ENCODE measurements at places on chromosomes 13 and 19.
A peak's percentile ranks its signal among the peaks of the same experiment; 100 is the strongest.

GRCh38 chr19:10899151-10899653 lies 27.8 kb downstream of the CARM1 start:
- no peak for DNase-seq

- DNase-seq: no peak
Observed at GRCh38 chr13:106471957-106472543, 63.4 kb downstream of the EFNB2 start.

DNA sequence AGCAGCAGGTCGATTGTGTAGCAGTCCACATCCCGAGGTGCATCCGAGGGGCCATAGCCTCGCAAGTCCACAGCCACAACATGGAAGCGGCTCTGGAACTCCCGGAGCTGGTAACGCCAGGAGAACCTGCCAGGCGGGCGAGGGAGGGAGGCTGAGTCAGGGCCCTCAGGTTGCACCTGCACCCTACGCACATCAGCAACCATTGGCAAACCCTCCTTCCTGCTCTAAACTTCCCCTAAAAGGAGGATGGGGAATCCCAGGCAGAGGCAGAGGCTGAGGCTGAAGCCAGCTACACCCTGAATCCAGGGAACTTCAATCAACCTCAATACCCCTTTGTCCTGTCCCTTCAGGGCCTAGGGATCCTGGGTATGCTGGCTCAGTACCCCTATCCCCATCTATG lies 977 bp downstream of the EPHX3 start:
- no peak for DNase-seq

DNA sequence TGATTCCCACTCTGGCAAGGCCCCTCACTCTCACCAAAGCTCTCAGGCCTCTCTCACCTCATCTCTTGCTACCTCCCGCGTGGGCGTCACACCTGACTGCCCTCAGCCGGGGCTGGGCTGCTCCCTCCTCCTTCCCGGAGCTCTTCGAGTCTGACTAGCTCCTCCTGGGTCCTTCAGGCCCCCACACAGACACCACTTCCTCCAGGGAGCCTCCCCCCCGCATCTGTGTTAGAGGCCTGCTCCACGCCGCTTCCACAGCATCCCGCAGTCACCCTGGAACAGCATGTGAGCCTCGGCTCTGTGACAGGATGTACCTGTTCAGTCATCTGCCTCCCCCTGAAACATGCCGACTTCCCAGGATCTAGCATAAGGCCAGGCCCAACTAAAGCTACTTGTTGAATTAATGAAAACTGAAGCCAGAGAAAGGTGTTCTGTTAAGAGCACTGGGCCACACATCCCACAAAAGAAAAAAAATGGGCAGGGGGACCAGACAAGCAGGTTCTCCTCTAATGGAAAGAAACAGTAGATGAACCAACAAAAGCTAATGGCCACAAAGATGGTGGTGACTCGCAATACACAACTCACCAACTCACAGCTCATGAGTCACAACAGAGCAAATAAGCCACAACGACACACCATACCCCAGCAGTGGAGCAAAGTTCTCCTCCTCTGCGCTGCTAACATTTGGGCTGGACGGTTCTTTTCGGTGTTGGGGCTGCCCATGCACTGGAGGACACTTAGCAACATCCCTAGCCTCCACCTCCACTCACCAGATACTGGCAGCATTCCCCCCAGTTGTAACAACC lies 3.0 kb downstream of the PPP6R1 start:
- DNase-seq: peak; percentile 33

DNA sequence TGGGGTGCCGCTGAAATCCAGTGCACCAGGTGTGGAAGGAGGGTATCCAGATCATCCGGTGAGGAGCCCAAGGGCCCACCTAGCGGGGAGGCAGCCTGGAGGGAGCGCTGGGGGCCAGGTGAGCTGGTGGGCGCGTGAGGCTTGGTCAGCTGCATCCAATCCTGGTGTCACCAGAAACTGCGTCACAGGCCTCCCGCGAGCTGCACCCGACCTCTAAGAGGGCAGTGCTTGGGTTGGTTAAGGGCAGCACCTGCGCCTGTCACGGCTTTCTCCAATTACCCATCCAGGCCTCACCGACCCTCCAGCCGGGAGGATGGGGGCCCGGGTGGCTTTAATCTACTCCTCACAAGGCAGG lies 284 bp downstream of the RNF17 start:
- no peak for DNase-seq

DNA sequence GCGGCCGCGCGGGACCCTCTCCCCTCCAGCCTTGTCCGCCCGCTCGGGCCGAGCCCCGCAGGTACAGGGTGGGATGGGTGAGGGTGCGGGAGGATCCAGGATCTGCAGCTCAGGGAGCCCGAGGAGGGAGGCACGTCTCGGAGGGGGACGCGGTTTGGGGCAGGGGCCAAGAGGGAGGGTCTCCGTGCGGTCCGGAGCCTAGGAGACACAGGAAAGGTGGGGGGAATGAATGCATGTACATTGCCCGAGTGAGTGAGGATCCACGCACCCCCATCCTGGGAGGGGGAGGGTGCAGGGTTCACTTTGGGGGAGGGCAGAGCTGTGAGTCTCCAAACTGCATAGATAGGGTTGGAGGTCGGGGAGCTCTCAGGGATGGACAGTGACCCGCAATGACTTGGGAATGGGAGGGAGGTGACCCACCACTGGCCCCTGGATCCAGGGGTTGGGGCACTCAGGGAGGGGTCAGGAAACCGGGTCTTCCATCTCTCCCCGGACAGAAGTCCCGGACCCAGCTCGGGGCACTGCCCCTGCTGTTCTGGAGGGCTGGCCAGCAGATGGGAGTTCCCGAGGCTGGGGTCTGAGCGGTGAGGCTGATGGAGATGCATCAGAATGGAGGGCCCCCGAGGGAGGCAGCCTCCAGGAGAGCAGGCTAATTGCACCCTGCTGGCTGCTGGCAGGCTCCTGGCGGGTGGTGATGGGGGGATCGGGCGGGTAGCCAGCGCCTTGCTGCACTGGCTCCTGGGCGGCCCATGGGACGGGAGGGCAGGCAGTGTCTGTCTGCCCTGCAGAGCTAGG lies 547 bp downstream of the KCNN1 start:
- no peak for DNase-seq

DNA sequence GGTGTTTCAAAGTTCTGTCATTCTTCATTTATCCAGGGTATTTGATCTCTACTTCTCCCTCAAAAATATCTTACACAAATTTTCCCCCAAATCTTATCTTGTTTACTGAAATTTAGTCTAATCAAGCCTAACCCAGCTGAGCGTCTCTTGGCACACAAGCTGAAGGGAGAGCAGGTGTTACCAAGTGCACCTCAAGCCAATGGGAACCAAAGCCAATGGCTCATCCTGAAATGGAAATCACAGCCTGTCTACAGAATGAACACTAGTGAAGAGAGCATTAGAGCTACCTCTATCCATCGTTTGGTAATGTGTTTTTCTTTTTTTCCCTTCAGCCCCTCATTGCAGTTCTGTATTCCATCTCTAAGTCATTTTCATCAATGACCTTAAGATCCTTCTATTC lies 1350.8 kb downstream of the OLFM4 start:
- DNase-seq: no peak

DNA sequence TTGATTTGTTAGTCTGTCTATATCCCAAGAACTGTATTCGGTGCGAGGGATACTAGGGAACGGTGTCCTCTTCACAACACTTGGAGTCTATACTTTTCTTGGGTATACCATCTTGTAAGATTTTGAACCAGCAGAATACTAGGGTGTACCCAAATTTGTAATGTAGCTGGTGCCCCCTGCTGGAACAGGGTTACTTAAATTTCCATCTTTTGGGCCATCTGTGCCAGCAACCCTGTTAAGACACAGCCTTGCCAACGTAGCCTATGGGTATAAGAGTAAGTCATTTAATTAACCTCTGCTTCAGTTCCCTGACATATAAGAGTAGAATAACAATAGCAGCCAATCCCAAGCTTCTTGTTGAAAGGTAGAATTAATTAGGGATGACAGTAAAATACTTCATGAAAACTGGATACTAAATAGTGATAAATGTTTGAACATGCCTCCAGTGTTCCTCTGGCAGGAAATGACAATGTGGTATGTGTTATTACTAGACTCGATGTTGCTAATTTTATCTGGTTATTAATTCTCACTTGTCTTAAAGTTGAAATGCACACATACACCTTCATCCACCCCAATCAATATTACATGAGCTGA lies 607.6 kb downstream of the FGF9 start:
- DNase-seq: peak; percentile 41

- DNase-seq: no peak
Observed at GRCh38 chr19:7063764-7064418, 5.4 kb upstream of the MBD3L3 start.

GRCh38 chr13:51347099-51347498 lies 7.6 kb downstream of the SERPINE3 start:
- DNase-seq: no peak

GRCh38 chr19:5106971-5107370 lies 138.1 kb downstream of the KDM4B start:
- no peak for DNase-seq

DNA sequence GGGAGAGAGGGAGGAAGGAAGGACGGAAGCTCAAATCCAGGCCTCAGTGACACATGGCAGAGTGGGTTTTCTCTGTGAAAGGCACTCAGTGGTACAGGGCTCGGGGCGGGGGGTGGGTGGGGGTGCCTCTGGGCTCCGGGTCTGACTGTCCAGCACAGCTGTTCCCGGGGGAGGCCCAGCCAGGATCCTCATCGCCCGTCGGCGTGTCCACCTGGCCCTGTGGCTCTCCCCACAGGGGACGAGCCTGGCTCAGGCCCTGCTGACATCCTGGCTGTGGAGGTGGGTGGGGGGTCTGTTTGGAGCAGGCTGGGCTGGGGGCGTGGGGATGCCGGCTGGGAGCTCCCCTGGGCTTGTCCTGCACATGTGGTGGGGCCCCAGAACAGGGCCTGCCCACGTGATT lies 18.2 kb upstream of the MATK start:
- DNase-seq: no peak

DNA sequence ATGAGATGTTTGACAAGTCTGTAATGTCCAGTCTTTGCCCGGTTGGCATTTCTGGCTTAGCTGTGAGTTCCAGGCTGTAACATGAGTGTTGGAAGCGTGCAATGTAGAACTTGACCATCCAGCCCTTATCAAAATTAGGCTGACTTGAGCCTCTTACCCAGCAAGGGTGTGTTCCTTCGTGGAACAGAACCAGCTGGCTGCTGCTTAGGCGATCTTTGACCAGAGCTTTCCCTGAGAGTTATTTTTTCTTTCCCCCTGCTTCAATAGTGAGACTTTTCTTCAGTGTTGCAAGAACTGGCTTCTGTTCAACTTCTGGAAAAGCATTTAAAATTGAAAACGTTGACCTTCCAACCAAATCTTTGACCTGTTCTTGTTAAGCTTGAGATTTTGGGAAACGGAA lies 6.5 kb downstream of the TNFSF13B start:
- DNase-seq: no peak

GRCh38 chr19:30565636-30566035 lies 193.5 kb downstream of the ZNF536 start:
- no peak for DNase-seq

- no peak for DNase-seq
Observed at GRCh38 chr13:113178896-113179167, 20.4 kb downstream of the PROZ start.

DNA sequence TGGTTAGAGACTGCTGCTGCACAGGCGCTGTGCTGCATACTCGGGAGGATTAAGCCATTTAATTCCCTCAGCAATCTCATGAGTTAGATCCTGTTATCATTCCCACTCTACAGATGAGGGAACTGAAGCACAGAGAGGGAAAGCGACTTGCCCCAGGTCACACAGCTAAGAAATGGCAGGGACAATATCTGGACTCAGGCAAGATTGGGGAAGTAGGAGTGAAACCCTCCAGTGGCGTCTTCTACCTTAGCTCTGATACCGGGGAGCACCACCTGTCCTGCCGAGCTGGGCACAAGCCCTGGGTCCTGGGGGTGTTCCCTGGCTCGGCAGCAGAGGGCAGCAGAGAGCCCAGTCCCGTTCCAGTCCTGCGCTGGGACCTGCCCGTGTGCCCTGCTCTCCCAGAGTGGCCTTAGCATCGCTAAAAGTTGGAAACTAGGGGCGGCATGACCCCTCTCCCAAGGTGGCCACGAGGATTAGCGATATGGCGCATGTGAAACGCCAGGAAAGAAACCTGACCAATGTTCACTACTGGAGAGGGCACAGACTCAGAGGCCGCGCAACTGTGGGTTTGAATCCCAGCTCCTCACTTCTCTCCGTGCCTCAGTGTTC lies 20.5 kb downstream of the CYTH2 start:
- DNase-seq: peak; percentile 78

GRCh38 chr19:30602661-30603350 lies 230.6 kb downstream of the ZNF536 start:
- DNase-seq: no peak

GRCh38 chr13:84413016-84413415 lies 530.7 kb upstream of the SLITRK1 start:
- no peak for DNase-seq

- DNase-seq: no peak
Observed at GRCh38 chr13:48299591-48299990, 4.0 kb upstream of the RB1 start.

DNA sequence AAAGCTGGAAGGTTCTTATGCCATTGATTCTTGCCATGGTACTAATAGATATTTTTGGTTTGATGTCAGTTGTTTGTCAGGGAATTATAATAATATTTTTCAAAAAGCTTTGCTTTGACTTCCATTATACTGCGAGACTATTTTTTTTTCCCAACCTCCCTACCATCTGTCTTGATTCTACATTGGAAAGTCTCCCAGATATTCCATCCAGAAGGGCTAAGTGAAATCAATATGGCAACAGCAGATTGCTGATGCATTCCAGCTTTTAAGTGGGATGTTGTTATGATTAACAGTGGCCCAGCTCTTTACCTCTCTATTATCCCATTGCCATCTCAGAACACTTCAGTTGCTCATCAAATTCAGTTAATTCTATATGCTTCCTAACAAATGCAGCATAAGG lies 247.4 kb downstream of the OXGR1 start:
- DNase-seq: no peak

GRCh38 chr19:1288833-1289685 lies 3.4 kb downstream of the EFNA2 start:
- DNase-seq: no peak

GRCh38 chr19:55391702-55392615 lies 6.2 kb downstream of the RPL28 start:
- no peak for DNase-seq

GRCh38 chr13:112056284-112056727 lies 10.6 kb upstream of the SOX1 start:
- no peak for DNase-seq

GRCh38 chr19:799076-799881 lies 2.0 kb downstream of the PTBP1 start:
- DNase-seq: no peak

DNA sequence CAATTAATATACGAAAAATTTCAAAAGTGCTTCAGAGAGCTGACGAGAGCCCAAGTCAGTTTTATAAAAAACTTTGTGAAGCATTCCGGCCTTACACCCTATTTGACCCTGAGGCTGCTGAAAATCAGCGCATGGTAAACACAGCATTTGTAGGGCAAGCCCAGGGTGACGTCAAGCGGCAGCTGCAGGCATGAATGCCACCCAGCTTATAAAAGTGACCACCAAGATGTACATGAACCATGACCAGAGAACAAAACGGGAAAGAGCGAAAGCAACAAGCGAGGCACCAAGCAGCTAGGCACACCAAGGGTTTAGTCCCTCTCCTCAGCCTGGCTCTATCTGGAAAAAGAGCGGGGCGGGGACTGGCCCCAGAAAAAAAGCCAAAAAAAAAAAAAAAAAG lies 6.0 kb downstream of the SIGLEC11 start:
- no peak for DNase-seq

GRCh38 chr13:39672378-39673132 lies 17.1 kb downstream of the COG6 start:
- DNase-seq: no peak
